Activated naive CD8-positive, alpha-beta T cell treated with anti-CD3 and anti-CD28 coated beads for 36 hours (primary cell): ENCODE measurements at places on chromosomes 2 and 18.

DNA sequence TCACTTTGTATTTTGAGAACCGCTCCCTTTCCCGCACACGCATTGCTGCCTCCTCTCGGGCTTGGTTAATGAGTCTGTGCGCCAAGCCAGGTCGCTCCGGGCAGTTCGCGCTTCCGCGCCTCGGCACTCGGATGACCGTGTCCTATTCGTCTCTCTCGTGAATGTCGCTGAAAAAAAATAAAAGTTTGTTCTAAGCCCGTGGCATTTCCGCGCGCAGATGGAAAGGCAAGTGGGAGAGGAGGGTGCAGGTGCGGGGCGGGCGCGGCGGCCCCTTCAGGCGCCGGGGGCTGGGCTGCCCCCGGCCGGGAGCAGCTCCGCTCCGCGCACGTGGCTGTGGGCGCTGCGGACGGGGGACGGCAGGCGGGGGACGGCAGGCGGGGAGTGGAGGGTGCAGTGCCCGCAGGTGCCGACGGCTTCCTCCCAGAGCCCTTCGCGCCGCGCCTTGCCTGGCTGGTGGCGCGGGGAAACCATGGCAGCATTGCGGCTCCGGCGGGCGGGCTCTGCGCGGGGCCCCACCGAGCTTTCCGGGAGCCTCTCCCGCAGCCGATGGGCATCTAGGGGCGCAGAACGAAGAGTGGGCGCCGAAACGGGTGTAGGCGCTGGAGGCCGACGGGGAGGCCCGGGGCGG, 159.6 kb upstream of the SIX2 start:
- DNase-seq, result peak; percentile 20

DNA sequence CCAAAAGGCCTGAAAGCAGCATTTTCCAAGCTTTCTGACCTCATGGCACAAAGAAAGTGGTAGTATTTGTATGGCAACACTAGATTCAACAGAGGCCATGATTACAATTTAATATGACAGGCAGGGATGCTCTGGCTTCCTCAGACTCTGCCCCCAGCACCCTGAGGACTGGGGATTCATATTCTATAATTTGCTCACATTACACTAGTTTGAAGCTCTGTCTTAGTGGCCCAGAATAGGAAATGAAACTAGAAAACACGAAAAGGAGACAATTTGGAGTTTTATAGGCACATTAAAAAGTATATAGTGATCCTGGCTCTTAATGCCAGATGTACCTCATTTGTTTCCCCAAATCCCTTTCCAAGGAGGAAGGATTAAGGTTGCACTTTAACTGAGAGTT, 173.0 kb upstream of the STK17B start:
- no peak for DNase-seq

GRCh38 chr18:78607784-78608183, 371.8 kb upstream of the SALL3 start:
- DNase-seq, result no peak

- DNase-seq, result no peak
These were observed 2.2 kb downstream of the B3GNT2 start for GRCh38 chr2:62197925-62198633.

DNA sequence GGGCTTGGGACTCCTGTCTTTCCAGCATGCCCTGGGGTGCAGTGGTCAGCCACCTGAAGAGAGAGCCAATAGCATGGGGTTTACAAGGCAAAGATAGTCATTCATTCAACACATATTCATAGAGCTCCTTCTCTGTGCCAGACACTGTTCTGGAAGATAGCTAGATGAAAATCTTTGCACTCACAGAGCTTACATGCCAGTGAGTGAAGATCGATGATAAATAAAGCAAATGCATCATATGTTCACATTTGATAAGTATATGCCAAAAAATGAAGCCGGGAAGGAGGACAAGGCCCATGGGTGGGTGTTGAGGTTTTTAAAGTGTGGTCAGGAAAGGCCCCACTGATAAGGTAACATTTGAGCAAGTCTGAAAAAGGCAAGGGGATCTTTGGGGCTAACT, 130.8 kb upstream of the CDCA7 start:
- no peak for DNase-seq

- DNase-seq, result no peak
These were observed 130.2 kb downstream of the DTNA start for GRCh38 chr18:34840256-34840826.

- no peak for DNase-seq
These were observed 101.4 kb downstream of the PDCL3 start for GRCh38 chr2:100664021-100664755.

DNA sequence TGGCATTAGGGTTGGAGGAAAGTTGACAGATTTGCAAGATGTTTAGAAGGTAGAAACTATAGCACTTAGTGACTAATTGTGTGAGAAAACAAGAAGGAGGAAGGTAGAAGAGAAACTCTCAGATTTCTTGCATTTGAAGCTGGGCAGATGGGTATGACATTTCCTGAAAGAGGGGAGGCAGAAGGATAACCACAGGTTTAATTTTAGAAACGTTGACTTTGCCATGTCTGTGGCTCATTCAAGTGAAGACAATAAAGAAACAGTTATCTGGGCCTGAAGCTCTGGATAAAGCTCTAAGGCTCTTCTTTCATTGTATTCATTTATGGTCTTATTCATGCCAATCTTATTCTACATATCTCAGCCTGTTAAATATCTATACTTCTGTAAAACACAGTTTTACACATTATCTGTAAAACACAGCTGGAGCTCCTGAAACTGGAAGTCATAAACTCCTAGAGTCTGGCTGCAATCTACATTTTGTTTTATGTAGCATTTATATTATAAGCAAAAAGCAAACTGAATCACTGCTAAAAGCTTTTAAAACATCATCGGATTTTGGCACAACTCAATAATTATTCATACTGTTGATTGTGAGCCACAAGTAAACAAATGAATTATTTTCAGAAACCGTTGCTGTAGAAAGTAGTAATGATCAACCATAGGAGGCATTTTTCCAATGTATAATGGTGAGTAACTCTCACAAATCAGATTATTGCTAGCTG, 138.5 kb downstream of the RIT2 start:
- DNase-seq, result no peak

- no peak for DNase-seq
These were observed 12.9 kb downstream of the TMEM247 start for GRCh38 chr2:46492301-46492700.

DNA sequence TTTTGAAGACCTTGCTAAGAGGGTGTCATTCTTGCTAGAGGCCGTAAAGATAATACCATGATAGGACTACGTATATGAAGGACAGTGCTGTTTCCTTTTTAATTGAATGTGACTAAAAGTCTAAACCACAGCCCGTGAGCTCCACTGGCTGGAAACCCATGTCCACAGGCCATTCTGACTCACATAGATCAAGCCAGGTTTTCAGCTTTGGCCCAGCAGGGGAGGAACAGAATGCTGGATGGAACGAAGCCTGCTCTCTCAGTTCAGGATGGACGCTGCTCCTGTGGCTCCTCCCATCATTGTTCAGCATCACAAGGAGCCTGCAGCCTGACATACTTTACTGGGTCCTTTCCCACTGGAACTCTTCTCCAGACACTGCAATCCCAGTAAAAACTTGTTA, 47.6 kb downstream of the ALPK2 start:
- no peak for DNase-seq

DNA sequence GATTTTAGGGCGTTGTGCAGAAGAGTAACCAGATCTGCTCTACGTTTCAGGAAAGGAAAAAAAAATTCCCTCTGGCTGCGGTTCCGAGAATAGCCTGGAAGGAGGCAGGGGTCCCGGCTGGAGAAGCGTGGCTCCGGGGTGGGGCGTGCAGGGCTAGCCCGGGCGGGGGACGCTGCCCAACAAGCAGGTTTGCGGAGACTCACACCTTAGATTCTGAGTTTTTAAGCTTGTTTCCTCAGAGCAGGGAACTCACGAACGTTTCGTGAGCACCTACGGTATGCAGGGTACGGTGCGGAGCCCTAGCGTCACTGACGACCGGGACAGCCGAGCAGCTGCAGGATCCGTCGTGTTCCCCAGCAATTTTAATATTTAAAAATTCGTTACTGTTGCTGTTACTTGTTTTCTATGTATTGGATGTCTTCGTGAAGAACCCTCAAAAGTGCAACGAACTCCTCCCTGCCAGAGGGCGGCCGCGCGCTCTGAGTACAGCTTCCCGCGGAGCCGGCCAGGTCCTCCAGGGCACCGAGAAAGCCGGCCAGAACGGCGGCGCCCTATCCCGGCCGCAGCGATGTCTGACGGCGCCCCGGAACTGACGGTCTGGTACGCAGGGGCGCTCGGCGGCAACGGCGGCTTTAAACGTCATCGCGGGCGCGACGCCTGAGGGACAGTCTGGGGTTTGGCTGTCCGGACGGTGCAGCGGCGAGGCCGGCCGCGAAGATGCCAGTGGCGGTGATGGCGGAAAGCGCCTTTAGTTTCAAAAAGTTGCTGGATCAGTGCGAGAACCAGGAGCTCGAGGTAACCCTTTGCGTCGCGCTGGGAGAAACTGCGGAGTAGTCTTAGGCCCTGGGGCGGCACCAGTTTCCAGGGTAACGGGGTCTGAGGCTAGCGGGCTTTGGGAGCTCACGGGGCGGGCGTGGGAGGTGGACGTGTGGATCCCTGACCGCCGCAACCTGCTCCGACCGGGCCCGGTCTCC, at the start of gene COPS8:
Gene COPS8, plus strand, starts transcription at position 642 of the 974 bp plus-strand sequence. Its CDS starts 76 bp downstream, at position 718.
- DNase-seq, result peak; percentile 90

- no peak for DNase-seq
These were observed 34.3 kb downstream of the DOK6 start for GRCh38 chr18:69435000-69435399.

DNA sequence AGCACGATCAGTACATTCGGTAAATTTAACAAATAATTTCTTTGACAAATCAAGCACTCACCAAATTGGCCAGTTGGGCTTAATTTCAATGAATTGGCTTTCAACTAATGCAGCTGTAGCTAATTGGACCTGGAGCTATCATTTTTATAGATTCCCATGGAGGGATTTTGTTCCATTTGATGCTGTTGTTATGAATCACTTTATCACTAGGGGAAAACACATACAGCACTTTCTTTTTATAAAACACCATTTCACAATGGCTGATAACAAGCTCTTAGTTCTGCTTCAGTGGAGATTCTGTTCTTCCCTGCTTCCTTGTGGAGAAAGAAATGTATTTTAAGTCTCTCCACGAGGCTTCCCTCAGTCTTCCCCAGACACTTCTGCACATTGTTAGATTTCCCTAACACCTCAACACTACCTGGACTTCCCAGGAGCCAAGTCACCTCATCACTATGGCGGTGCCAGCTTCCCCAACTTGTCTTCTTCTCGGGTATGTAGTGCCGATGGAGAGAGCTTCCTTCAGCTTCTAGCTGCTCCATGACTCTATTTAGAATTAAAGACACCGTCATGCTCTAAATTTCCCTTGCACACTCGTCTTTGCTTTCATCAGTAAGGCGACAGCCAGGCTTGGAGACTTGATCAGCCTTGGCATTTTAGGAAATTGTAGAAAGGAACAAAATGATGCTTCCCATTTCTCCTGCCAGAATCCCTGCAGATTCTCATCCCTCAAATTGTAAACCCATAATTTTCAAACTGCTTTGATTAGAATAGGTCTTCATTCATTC, 72.0 kb downstream of the INPP5D start:
- no peak for DNase-seq

GRCh38 chr2:98908931-98909316, 27.1 kb downstream of the CRACDL start:
- no peak for DNase-seq

DNA sequence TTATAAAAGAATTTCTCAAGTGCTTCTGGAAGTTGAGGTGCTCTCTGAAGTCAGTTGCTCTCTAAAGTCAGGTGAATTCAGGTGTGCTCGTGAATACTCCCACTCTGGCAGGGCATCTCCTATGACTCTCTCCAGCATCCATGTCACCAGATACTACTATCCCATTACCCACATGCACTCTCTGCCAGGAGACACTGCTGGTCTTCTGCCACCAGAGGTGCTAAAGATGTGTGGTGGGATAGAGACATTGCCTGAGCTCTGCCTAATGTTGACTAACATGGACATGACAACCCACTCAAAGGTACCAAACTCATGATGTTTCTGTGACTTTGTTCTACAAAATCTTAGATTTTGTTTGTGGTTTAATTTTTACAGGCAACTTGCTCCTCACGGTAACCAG, 106.4 kb upstream of the HNRNPA3 start:
- no peak for DNase-seq

GRCh38 chr2:239903803-239904202, 121.3 kb downstream of the NDUFA10 start:
- DNase-seq, result no peak

DNA sequence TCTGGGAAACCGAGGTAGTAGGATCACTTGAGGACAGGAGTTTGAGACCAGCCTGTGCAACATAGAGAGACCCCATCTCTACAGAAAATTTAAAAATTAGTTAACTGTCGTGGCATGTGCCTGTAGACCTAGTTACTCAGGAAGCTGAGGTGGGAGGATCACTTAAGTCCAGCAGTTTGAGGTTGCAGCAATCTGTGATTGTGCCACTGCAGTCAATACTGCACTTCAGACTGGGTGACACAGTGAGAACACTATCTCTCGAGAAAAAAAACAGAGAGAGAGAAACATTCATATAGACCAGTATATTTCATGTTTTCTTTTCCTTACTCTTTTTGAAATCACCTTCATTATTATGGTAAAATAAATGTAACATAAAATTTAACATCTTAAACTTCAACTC, 290.7 kb upstream of the CYP26B1 start:
- no peak for DNase-seq

DNA sequence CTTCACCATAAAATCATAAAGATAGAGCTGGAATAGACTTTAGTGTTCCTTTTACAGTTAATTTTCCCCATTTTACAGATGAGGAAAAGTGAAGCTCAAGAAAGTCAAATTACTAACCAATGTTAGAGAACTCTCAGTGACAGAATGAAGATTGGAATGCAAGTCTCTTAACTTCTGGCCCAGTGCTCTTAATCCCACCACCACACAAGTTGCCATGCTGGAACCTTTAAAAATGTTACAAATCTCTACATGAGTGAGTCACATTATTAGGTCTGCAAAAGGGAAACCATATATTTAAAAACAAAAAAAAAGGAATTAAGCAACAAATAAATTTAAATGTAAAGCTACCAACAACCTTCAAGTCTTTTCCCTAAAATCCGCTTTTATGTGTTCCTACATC, 3.5 kb downstream of the NCKAP1 start:
- DNase-seq, result no peak

DNA sequence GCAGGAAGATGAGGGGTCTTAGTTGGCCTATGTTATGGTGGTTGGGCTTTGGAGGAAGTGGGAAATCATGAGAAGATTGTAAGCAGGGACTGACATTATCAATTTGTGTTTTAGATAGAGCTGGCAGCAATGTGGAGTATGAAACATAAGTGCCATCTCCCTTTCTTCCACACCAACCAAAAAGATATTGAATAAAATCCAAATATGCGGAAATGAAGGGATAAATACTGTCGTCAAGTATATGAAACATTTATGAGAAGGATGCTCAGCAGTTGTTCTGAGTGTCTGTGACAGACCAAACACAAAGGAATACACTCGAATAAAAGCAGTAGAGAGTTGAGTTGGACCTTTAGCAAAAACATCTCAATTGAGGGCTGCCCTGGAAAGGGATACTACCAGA, 1090.0 kb upstream of the ZEB2 start:
- DNase-seq, result no peak

- no peak for DNase-seq
These were observed 74.7 kb upstream of the MGAT4A start for GRCh38 chr2:98805412-98806171.
